Tongue (tissue), 3 donors: ENCODE measurements at places on chromosomes 11 and 22. TPM values are rescaled to one million over a fixed set of nuclear protein-coding genes. Genes with fewer than 3 reads are reported as not detected.

Gene TMPRSS6
- not detected for total RNA-seq

Gene ACR
- 3.3 TPM for total RNA-seq

Gene SHISAL1
- 11.2 TPM for total RNA-seq

Gene C11orf91
- total RNA-seq, result not detected

Gene MTFP1
- 5.7 TPM for total RNA-seq

Gene NCAM1
- total RNA-seq, result 160 TPM

Gene TPH1
- 0.21 TPM for total RNA-seq

Gene SCN4B
- total RNA-seq, result 4.1 TPM

Gene GGTLC3
- total RNA-seq, result not detected

Gene OR56A3
- total RNA-seq, result not detected

Gene WBP2NL
- total RNA-seq, result 2.8 TPM

Gene PDGFD
- total RNA-seq, result 9.5 TPM

Gene SEPTIN5
- 109 TPM for total RNA-seq

Gene DGCR6
- 24.4 TPM for total RNA-seq

Gene OR5P2
- total RNA-seq, result not detected

Gene OR5T1
- not detected for total RNA-seq

Gene PARVG
- total RNA-seq, result 3.2 TPM

Gene ROBO3
- total RNA-seq, result 10.8 TPM

Gene FRMD8
- 63.4 TPM for total RNA-seq

Gene MPEG1
- total RNA-seq, result 7.5 TPM

Gene PGA4
- total RNA-seq, result 0.82 TPM

Gene APOA4
- total RNA-seq, result not detected

Gene TIGD3
- total RNA-seq, result not detected

Gene DNAJB13
- not detected for total RNA-seq

Gene CCS
- total RNA-seq, result 33.4 TPM

Gene ESAM
- 24.0 TPM for total RNA-seq

Gene TREH
- not detected for total RNA-seq

Gene LARGE2
- 2.7 TPM for total RNA-seq

Gene OSM
- not detected for total RNA-seq

Gene NCAPH2
- 38.9 TPM for total RNA-seq

Gene AQP11
- 1.4 TPM for total RNA-seq

Gene RIC3
- 5.7 TPM for total RNA-seq

Gene SCN2B
- 12.0 TPM for total RNA-seq

Gene ANO9
- 2.1 TPM for total RNA-seq

Gene P4HA3
- total RNA-seq, result 1.8 TPM

Gene OR51E1
- total RNA-seq, result 1.9 TPM

Gene RBMXL2
- not detected for total RNA-seq

Gene OR52E8
- total RNA-seq, result not detected

Gene OR1S1
- total RNA-seq, result not detected

Gene PATE2
- not detected for total RNA-seq

Gene CTSW
- 0.82 TPM for total RNA-seq

Gene MGAT3
- total RNA-seq, result 2.9 TPM

Gene AIFM3
- total RNA-seq, result 0.21 TPM

Gene MMP7
- total RNA-seq, result 9.5 TPM

Gene OR8D1
- total RNA-seq, result 0.10 TPM

Gene C11orf42
- not detected for total RNA-seq
